ENCODE measurements at places on chromosomes 4 and X.
A peak's percentile ranks its signal among the peaks of the same experiment; 100 is the strongest.

- peak; percentile 8 for DNase-seq
These were observed at the start of gene UGT8 for GRCh38 chr4:114598191-114599121. Gene UGT8 (plus strand): TSS chr4:114598807. CDS start chr4:114622881, 24,074 bp downstream.

- no peak for DNase-seq
These were observed 11.1 kb downstream of the CENPU start for GRCh38 chr4:184722798-184723197.

DNA sequence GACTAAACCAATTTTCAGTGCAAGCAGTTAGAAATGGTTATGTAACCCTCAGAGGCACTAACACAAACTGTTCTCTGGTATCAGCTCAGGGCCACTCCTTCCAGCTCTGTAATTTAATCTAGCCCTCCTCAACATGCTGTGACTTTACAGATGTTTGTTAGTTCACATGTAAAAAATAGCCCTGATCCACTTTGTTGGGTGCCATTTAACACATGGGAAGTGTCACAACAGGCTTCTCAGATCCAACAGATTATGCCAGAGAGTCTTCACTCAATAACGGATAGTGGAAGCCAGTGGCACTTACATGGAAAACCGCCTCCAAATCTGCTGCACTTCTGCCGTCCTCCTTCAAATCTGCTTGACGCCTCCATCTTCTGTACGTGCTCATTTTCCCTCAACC, 51.6 kb downstream of the ATP8A1 start:
- DNase-seq = no peak

DNA sequence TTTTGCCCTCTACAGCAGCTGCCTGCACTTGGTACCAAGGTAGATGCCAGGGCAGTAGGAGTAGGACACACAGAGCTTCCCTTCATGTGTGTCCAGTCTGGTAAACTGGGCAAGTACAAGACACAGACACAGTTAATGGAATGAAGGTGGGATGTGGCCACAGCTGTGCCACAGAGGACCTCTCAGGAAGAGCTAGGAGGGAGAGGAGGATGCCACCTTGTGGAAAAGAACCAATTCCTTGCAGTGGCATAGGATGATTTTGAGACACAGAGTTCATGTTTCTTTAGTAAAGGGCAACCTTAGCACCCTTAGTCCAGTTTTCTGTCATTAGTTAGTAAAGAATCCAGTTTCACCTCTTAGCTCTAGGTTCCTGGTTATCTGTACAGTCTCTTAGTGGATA, 36.3 kb upstream of the TBC1D14 start:
- no peak for DNase-seq

GRCh38 chr4:170079981-170080380, 9.8 kb downstream of the AADAT start:
- DNase-seq = no peak

GRCh38 chr4:98473046-98473445, 185.4 kb downstream of the TSPAN5 start:
- DNase-seq = no peak

GRCh38 chrX:2632533-2633504, 58.3 kb upstream of the CD99 start:
- no peak for DNase-seq

DNA sequence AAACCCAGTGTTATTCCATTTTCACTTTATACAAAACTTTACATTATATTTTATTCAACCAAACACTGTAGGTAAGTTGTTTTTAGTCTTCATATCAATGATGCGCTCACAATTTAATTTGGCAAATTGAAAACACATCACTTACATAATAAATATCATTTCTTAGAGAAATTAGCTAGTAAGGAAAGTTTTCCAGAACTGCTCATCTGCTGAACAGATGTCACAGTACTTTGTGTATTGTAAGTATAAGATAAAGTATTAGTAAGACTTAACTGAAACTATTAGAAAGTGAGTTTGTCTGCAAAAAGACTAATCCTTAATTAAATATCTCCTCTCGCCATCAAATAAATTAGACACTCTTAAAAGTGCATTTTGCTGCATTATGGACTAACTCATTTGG, 108.7 kb upstream of the PACRGL start:
- DNase-seq = no peak

DNA sequence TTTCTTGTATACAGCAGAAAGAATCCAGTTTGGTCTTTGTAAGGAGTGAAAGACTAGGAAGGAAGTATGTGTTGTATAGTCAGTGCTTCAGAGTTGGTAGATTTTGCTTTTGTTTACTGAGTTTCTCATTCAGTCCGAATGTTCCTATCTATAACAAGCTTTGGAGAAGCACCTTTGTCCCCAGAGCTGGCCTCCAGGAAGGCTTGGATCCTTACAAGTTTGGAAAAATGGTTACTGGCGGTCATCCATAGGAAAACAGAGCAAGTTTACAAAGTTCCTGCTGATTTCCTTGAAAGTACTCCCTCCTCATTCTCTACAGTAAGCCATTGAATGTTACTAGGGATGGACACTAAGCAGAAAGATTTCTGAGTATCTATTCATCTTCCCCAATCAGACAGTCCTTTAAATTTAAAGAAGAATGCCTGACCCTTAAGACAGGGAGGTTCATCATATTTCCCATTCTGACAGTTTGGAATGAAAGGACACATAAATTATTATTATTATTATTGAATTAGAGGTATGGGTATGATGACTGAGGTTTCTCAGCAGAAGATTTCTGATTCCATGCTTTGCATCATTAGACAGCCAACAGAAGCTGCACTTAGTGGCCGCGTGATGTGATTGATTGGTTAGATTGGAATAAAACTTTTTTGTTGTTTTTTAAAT, 35.8 kb downstream of the FAT4 start:
- DNase-seq = no peak

- DNase-seq = no peak
These were observed 12.1 kb downstream of the TMEM164 start for GRCh38 chrX:110015032-110015431.

GRCh38 chrX:137847376-137847775, 281.4 kb downstream of the ZIC3 start:
- no peak for DNase-seq

GRCh38 chrX:39196192-39197102, 395.2 kb downstream of the MID1IP1 start:
- DNase-seq = peak; percentile 63

GRCh38 chr4:40227284-40227683, 30.5 kb downstream of the RHOH start:
- no peak for DNase-seq

DNA sequence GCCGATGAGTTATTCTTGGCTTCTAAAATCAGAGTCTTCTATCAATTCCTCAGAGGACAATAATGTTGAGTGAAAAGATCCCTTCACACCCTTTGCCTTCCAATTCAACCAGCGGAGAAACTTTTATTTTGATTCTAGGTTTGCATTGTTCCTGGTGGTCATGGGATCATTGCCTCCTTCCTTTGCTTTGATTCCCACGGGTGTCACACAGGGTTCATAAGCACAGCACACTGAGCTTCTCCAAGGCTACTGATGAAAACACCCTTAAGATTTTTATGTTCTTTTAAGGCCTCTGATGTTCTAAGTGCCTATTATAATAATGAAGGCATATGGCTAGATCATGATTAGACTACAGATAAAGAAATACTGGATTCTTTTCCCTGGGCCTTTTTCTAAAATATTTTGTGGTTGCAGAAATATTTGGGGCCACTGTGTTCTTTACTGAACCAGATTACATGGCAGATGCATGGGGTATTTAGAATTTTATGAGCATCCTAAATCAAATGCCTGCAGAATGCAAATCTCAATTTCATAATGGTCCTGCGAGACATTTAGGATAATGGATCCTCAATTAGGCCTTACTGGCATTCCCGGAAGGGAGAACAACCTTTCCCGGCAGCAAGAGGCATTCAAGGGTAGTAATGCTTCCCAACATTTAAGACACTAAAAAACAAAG, 43.9 kb upstream of the FGFBP2 start:
- DNase-seq = no peak

- DNase-seq = no peak
These were observed 131.3 kb downstream of the FAAH2 start for GRCh38 chrX:57417827-57418226.

DNA sequence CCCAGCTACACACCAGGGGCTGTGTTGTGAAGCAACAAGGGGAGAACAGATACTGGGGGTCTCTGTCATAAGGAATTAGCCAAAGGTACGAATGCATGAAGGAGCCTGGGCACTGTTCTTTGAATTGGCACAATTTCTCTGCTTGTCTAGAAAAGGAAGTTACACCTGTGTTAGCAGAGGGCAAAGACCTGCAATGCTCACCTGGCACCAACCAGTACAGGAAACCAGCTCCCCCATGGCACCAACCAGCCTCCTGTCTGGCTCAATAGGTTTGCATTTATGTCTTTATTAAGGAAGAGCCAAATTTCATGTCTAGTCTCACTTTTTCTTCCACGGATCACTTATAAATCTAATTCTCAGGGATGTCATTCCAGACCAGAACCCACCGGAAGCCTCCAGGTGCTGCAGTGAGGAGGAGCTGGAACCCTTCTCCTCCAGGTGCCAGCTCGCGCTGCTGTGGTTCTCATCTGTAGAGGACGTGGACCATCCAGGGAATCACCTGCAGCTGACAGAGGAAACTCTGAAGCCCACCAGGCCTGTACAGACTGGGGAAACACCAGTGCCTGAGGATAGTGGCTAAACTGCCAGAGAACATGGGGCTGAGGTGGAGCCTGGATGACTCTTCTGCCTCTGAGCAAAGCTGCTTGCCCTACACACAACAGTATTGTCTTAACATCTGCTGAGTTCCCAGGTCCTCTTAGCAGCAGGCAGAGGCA, 113.4 kb upstream of the TRIM2 start:
- DNase-seq = no peak

DNA sequence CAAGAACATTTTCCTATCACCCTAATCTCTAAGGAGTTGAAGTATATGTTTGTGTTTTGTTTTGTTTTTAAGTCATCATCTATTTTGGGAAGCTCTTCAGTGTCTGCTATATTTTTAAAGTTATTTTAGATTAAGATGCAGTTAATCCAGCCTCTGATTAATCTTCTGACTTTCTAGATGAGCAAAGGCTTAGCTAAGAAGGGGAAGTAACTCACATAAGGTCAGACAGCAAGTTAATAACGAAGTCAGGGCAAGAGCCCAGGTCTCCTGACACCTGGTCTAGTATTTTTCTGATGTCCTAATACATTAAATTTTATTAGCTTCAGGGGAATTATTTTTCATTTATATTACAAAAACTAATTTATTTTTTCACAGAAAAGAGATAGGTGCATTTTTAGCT, 168.5 kb downstream of the SOWAHB start:
- DNase-seq = no peak

GRCh38 chrX:1178580-1179057, 33.8 kb downstream of the CRLF2 start:
- DNase-seq = no peak

DNA sequence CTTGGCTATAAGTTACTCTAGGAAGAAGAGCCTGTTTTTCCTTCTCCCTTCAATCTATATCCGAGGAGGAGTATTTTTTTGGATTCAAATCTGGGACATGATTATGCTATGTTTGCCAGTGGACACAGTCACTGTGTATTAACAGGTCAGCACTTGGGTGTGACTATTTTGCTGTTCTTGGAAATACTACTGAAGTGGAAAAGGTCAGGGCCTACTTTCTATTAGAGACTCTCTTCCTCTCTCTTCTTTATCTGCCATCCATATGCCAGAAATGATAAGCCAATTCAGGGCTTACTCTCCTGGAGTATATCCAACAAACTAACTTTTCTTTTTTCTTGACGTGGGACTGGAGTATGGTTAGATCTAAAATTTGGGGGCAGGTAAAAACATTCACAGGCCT, 40.5 kb downstream of the MID1IP1 start:
- DNase-seq = no peak

DNA sequence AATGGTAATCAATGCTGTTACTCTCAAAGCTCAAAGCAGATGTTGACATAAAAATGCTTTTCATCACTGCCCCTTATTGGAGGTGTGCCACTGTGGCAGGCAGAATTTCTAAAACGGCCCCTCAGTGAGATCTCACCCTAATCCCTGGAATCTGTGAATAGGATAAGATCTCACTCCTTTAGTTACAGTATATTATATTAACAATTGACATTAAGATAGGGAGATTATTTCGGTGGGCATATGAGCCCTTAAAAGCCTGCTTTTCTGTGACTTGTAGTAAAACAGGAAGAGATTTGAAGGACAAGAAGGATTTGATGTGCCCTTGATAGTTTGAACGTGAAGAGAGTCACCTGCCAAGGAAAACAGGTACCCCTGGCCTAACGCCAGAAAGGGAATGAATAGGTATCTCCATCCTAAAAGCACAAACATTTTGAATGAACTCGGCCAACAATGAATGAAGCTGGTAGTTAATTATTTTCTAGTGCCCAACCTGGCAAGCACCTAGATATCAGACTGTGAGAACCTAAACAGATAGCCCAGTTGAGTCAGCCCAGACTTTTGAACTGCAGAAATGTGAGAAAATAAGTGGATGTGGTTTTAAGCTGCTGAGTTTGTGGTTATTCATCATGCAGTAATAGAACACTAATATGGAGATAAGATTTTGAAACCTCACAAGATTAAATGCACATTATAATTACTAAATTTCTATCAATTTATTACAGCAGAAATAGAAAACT, 881.6 kb downstream of the PCDH18 start:
- DNase-seq = no peak

DNA sequence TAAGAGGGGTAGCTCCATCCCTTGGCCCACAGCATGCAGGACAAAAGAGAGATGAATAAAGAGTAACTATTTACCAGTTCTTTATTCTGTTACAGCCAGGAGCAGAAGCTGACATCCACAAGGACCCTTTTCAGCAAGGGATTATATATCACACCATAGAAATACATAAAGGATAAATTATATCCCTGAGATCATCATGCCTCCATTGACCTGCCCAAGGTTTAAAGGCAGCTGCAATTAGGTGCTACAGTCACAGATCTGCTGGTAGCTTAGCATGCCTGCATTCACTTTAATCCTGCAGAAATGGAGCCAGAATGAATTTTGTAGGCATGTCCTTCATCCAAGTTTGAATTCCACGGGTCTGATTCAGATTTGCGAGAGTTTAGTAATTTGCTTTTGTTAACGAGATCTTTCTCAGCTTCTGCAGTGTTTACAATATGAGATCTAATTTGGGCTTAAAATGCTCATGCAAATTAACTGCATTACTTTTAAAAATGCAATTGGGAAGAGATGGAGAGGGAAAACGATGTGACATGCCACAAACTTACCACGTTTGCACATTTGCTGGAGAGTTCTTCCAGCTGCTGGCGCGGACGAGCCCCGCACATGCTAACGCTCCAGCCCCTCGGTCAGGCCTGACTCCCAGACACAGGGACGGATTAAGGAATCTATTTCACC, 327.0 kb upstream of the NOCT start:
- DNase-seq = peak; percentile 21

GRCh38 chrX:18424482-18425198, 768 bp upstream of the CDKL5 start:
- DNase-seq = no peak

DNA sequence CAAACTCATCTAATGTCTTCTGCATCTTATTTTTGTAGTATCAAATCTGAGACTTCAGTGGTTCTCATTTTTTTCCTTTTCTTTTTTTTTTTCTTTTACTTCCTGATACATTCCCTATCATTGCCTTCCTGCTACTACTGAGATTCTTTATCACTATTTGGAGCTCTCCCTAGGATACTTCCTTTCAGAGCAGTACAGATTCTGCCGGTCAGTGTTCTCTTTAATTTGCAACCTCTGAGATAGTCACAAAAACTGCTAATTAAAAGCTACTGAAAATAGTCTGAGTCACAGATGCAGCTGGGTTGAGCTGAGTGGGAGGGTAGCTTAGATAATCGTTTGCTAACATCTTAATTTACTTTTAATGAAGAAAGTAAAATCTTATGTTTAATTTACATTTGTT, 1279.7 kb downstream of the ARAP2 start:
- no peak for DNase-seq

GRCh38 chr4:108080747-108081146, 88.0 kb downstream of the LEF1 start:
- DNase-seq = no peak

Measured in AG08395 (cell line).